ENCODE measurements at places on chromosomes 2 and 18. TPM values are rescaled to one million over a fixed set of nuclear protein-coding genes. Genes with fewer than 3 reads are reported as not detected.

TEX44 gene
- not detected for total RNA-seq

MROH2A gene
- not detected for total RNA-seq

MYO7B gene
- total RNA-seq, result not detected

C2orf78 gene
- total RNA-seq, result not detected

ARL5A gene
- total RNA-seq, result 34.0 TPM

KCNF1 gene
- total RNA-seq, result 0.04 TPM

SERPINB13 gene
- total RNA-seq, result 8.0 TPM

CXCR4 gene
- total RNA-seq, result not detected

BCL11A gene
- 4.6 TPM for total RNA-seq

M1AP gene
- not detected for total RNA-seq

ALPG gene
- not detected for total RNA-seq

RTKN gene
- total RNA-seq, result 117 TPM

LYPD6 gene
- 7.0 TPM for total RNA-seq

GAL3ST2 gene
- total RNA-seq, result not detected

CRYGC gene
- not detected for total RNA-seq

C18orf63 gene
- not detected for total RNA-seq

COMMD1 gene
- total RNA-seq, result 47.8 TPM

FAM110C gene
- total RNA-seq, result 19.0 TPM

IGFBP2 gene
- total RNA-seq, result 2.4 TPM

MSTN gene
- not detected for total RNA-seq

LIMS3 gene
- total RNA-seq, result 0.15 TPM

CHRNG gene
- total RNA-seq, result not detected

DPP10 gene
- total RNA-seq, result 0.78 TPM

TMEM178A gene
- total RNA-seq, result 0.80 TPM

C2orf92 gene
- not detected for total RNA-seq

GALNT13 gene
- not detected for total RNA-seq

SLC4A5 gene
- total RNA-seq, result not detected

CNGA3 gene
- not detected for total RNA-seq

ZCCHC2 gene
- total RNA-seq, result 9.2 TPM

DSEL gene
- 1.6 TPM for total RNA-seq

ZNF385B gene
- total RNA-seq, result not detected

TNFRSF11A gene
- total RNA-seq, result 0.16 TPM

RGPD3 gene
- total RNA-seq, result 0.08 TPM

SERPINB11 gene
- not detected for total RNA-seq

TDRD15 gene
- total RNA-seq, result not detected

PROC gene
- 0.19 TPM for total RNA-seq

PARD6G gene
- total RNA-seq, result 32.2 TPM

MRO gene
- not detected for total RNA-seq

PRSS56 gene
- total RNA-seq, result not detected

TBR1 gene
- not detected for total RNA-seq

APLF gene
- total RNA-seq, result 2.2 TPM

PDCL3 gene
- 20.2 TPM for total RNA-seq

PKP4 gene
- total RNA-seq, result 36.5 TPM

FAP gene
- total RNA-seq, result 20.7 TPM

SP9 gene
- not detected for total RNA-seq

SKA1 gene
- 11.4 TPM for total RNA-seq

LYPD6B gene
- total RNA-seq, result 4.9 TPM

Measured in hair follicular keratinocyte (primary cell).